ENCODE measurements at places on chromosomes 4 and X. TPM values are rescaled to one million over a fixed set of nuclear protein-coding genes. Genes with fewer than 3 reads are reported as not detected.

SPANXD gene
- total RNA-seq = not detected

POF1B gene
- not detected for total RNA-seq

PDGFC gene
- 3.9 TPM for total RNA-seq

DNA sequence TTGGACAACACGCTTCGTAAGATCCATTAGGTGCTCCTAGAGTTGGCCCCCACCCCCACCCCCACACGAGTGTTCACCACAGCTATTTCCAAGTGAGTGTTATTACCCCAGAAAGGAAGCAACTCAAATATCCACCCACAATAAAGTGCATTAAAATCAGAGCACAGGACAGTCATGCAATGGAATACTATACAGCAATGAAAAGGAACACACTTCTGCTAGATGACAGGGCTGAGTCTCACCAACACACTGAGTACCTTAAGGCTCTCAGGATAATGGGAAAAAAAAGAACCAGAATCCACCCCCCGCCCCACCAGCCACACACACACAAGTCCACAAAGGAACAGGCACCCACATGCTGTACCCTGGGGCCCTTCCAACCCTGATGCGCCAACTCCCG is 21.0 kb downstream of the LRPAP1 start:
- DNase-seq = no peak

DNA sequence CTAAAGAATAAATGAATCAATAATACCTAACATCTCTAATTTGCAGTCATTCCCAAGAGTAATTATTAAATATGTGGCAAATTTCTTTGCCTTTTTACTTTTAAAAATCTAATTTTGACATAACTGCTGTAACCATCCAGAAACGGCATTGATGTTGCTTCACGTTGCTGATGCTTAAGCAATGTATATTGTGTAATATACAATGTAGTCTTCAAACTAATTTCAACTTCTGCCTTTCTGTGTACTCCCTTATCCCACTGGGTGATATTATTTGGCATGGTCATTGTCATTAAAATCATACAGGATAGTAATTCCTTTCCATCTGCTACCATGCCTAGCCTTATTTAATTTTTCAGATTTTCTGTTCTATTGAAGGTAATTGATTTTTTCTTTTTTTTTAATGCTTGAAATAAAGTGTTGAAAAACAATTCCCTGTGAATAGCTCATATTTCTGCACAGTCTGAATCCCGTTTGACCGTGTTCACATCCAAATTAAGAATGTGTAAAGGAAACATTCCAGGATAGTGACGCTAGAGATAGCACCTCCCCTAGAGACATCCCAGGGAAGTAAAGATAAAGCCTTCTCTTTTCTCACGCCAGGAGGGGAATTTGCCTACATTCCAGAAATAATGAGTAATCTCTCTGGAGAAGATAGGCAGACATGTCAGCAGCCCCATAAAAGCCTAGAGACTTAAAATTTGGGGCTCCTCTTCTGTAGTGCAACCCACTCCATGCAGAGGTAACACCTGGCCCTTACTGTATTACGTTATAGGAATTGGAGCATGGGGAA is 8.6 kb downstream of the FAM200B start:
- DNase-seq = no peak

DNA sequence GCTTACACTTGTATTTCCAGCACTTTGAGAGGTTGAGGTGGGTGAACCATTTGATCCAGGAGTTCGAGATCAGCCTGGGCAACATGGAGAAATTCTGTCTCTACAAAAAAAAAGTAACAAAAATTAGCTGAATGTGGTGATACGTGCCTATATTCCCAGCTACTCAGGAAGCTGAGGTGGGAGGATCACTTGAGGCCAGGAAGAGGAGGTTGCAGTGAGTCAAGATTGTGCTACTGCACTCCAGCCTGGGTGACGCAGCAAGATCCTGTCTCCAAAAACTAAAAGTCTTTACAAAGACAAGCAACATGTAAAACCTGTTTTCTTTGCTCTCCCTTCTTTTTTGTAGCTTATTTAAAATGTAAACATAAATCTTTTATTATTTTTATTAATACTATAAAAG is 1156.1 kb downstream of the FAT4 start:
- DNase-seq = no peak

All from H9 (cell line).